ENCODE measurements at places on chromosomes 7 and 10. TPM values are rescaled to one million over a fixed set of nuclear protein-coding genes. Genes with fewer than 3 reads are reported as not detected.

The CCDC136 gene
- total RNA-seq, result 1.8 TPM

The HYCC1 gene
- total RNA-seq, result 15.9 TPM

The FRMD4A gene
- total RNA-seq, result 4.9 TPM

The SPDYE2B gene
- total RNA-seq, result not detected

The FFAR4 gene
- 0.31 TPM for total RNA-seq

The BTBD16 gene
- total RNA-seq, result 0.44 TPM

The TMEM184A gene
- total RNA-seq, result 15.3 TPM

The PAX2 gene
- total RNA-seq, result 0.17 TPM

The JAKMIP3 gene
- total RNA-seq, result 1.8 TPM

The OPN1SW gene
- not detected for total RNA-seq

The ANKRD30A gene
- 0.64 TPM for total RNA-seq

The ABCB1 gene
- 0.09 TPM for total RNA-seq

The CXCL12 gene
- 0.19 TPM for total RNA-seq

The STEAP4 gene
- 0.01 TPM for total RNA-seq

The LIPN gene
- total RNA-seq, result not detected

The GIMAP4 gene
- not detected for total RNA-seq

The LLCFC1 gene
- total RNA-seq, result not detected

The ASAH2 gene
- total RNA-seq, result 3.3 TPM

The SP8 gene
- not detected for total RNA-seq

The TAS2R5 gene
- total RNA-seq, result not detected

The RBM20 gene
- 1.1 TPM for total RNA-seq

The FAM107B gene
- 213 TPM for total RNA-seq

The EFCAB10 gene
- total RNA-seq, result 3.2 TPM

The ZNF248 gene
- total RNA-seq, result 2.9 TPM

The RSU1 gene
- 85.8 TPM for total RNA-seq

The ADRA2A gene
- 0.04 TPM for total RNA-seq

The PTPRZ1 gene
- total RNA-seq, result not detected

The CABCOCO1 gene
- not detected for total RNA-seq

The IFIT1B gene
- not detected for total RNA-seq

The ELAPOR2 gene
- total RNA-seq, result 0.14 TPM

The SPDYE5 gene
- not detected for total RNA-seq

The NODAL gene
- not detected for total RNA-seq

The HOXA1 gene
- total RNA-seq, result 3.6 TPM

The FAM237B gene
- not detected for total RNA-seq

The FGFR2 gene
- 0.45 TPM for total RNA-seq

The DRGX gene
- not detected for total RNA-seq

The HMX2 gene
- 0.15 TPM for total RNA-seq

The SH2D4B gene
- total RNA-seq, result not detected

The GRID2IP gene
- total RNA-seq, result not detected

The IDI2 gene
- total RNA-seq, result not detected

The NRAP gene
- total RNA-seq, result not detected

The GPER1 gene
- 0.79 TPM for total RNA-seq

The CDC14C gene
- not detected for total RNA-seq

The UTF1 gene
- total RNA-seq, result not detected

The TRIM56 gene
- 12.3 TPM for total RNA-seq

The POU6F2 gene
- total RNA-seq, result not detected

The FASTK gene
- total RNA-seq, result 51.3 TPM

The PNLIPRP1 gene
- not detected for total RNA-seq

The MKX gene
- total RNA-seq, result not detected

The IL6 gene
- 2.9 TPM for total RNA-seq

The BLNK gene
- not detected for total RNA-seq

The ANK3 gene
- 0.78 TPM for total RNA-seq

Measured in A549 treated with DMSO at 1 μM for 4 hours (cell line).